ENCODE measurements at places on chromosomes 13 and 19.

DNA sequence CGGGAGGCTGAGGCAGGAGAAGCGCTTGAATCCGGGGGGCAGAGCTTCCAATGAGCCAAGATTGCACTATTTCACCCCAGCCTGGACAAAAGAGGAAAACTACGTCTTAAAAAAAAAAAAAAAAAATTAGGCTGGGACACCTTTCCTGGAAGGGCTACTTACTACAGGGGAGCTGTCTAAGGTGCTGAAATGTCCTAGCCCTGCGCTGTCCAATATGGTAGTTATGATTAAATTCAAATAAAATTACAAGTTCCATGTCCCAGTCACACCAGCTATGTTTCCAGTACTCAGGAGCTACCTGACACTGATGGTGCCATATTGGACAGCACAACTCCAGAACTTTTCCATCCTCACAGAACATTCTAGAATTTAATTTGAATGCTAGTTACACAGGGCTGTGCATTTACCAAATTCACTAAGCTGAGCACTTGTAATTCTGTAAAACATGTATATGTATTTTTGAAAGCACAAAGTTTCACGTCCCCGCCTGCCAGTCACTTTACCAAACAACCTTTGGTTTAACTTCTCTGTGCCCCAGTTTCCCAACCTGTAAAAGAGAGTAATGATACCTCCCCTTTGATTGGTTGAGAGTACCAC lies 9.2 kb upstream of the ZSCAN22 start:
- DNase-seq: no peak

GRCh38 chr19:49361438-49362047 lies 673 bp downstream of the TEAD2 start:
- DNase-seq: no peak

DNA sequence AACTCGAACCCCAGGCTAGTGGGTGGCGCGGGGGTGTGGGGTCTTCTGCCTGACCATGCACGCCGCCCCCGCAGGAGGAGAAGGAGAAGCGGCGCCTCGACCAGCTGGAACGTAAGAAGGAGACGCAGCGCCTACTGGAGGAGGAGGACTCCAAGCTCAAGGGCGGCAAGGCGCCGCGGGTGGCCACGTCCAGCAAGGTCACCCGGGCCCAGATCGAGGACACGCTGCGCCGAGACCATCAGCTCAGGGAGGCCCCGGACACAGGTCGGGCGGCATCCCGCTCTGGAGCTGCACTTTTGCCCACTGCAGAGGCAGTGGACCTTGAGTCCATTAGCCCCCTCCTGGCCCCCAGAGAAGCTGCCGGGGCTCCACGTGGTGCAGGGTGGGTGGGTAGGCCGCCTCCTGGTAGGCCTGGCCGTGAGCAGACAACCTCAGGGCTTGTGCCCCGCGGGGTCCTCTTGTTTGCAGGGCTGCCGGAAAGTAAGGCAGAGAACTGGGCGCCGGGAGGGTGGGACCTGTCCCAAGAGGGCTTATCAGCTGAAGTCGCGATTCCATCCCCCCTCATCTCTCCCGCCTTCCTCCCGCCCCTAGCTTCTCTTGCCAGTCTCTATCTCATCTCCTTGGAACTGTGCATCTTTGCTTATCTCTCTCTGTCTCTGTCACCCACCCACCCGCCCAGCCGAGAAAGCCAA lies 9.9 kb downstream of the CCDC124 start:
- no peak for DNase-seq

- peak; percentile 62 for DNase-seq
These were observed 26.2 kb downstream of the ELF1 start for GRCh38 chr13:40992678-40993518.

- DNase-seq: no peak
These were observed 15.4 kb downstream of the CBARP start for GRCh38 chr19:1222394-1222793.
